ENCODE measurements at places on chromosomes 4 and X. TPM values are rescaled to one million over a fixed set of nuclear protein-coding genes. Genes with fewer than 3 reads are reported as not detected.

PRKG2 gene
- total RNA-seq, result 17.5 TPM

DNA sequence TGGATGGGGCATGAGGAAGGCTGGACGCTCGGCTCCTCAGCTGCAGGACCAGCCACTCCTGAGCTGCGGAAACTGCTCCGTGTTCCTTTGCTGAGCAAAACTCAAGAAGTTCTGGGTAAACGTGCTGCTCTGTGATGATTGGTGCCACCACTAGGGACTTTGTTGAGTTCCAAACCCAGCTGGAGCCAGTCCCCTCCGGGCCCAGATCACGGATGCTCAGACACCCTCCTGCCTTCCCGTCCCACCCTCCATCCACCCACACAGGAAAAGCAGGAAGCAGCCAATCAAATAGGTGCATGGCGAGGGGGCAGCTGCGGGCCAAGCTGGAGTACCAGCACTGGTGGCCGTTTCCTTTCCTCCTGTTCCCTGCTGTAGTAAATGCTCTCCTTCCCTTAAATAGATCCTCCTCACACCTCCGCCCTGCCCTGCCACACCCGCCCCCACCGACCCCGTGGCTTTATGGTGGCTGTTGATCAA is 68.0 kb downstream of the ADRA2C start:
- no peak for DNase-seq

- DNase-seq, result peak; percentile 24
Measured at GRCh38 chrX:67692246-67692645, 148.4 kb downstream of the AR start.

DNA sequence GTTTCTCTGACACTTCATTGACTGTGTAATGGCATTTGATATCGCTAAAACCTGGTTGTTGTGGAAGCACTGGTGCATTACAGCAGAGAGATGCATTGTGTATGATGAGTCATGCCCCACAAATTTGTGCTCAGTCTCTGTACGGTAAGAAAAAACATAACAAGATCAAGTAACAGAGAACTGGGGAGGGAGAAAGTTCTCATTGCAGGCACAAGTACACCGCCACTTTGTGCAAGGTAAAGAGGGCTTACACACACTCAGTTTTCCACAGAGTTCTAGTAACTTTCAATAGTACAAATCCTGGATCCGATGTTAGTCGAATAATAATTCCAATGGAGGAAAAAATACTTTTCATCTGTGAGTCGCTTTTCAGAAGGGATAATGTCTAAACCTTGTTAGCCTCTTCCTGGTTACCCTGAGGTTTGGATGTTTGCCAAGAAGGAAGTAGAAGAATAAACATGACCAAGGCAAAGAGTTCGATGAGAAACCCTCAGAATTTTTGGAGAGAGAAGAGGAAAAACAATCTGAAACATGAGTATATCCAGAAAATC is 512.5 kb upstream of the SLIT2 start:
- DNase-seq, result peak; percentile 92

DNA sequence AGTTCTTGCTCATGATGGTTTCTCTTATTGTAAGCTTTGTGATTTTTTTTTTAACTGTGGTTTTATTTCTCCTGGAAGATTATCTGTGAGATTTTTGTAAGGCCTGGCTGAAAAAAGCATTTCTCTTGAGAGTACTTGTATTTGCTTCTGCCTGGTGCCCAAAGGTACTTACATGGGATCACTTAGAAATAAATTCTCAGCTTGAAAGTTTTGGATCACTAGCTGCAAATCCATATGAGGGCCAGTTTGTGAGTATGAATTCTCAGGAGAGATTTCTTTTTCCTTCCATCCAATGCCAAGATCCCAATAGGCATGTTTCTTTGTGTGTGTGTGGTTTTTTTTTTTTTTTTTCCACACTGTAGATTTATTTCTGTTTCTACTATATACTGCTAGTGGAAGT is 1884.7 kb upstream of the PCDH7 start:
- no peak for DNase-seq

DNA sequence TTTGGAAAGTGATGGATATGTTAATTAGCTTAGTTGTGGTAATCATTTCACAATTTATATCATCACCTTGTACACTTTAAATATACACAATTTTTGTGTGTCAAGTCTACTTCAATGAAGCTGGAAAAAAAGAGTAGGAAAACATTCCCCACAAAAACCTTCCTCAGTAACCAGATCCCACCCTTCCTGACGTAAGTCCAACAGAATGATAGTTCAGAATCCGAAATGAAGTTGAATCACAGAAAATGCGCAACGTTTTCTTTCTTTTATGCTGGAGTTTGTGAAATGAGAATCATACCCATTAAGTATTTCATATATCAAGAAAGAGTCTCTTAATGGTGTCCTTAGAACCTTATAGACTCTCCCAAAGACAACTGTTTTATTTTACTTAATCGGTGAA is 292.9 kb downstream of the USP46 start:
- no peak for DNase-seq

MAGEA12 gene
- not detected for total RNA-seq

- DNase-seq, result no peak
Measured at GRCh38 chr4:168995537-168996295, 14.3 kb downstream of the CBR4 start.

DNA sequence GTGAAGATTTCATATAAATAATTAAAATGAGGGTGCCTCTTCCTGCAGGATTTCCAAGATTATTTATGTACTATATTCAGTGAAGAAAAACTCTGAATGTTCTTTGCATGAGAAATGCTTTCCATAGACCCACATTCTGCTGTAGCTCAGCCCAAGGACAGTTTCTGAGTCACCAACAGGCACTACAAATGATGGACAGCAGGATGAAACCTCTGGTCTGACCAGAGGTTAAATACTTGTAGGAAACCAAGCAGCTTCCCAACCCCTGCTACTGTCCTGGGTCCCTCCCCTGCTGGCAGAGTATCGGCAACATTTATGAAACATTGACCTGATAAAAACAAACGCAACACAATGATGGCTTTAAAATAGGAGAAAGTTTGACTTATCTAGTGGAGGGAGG is 73.1 kb downstream of the CXXC4 start:
- no peak for DNase-seq

XAGE1A gene
- not detected for total RNA-seq

USP9X gene
- total RNA-seq, result 98.4 TPM

UGT2B17 gene
- not detected for total RNA-seq

DNA sequence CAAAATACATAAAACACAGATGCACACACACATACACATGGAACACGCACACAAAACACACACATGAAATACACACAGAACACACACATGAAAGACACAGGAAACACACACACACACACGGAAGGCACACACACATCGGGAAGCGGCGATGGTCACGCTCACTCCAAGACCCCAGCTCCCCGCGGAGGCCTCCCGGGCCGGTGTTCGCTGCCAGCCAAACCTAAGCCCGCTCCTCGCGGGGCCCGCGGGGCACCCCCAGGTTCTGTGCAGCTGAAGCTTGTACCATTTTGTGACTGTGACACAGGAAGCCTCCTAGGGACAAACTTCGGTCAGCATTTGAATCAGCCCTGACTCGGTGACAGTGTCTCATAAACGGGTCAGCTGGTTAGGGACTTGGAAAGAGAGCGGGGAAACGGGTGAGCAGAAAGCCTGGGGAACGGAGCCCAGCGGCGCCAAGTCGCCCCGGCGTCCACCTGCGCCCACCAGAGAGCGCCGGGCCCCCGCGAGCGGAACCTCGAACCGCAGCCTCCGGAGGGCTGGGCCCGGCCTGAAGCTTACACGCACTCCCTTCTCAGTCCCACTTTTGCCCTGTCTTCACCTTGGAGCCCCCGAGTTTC is 32.1 kb downstream of the F11 start:
- no peak for DNase-seq

DNA sequence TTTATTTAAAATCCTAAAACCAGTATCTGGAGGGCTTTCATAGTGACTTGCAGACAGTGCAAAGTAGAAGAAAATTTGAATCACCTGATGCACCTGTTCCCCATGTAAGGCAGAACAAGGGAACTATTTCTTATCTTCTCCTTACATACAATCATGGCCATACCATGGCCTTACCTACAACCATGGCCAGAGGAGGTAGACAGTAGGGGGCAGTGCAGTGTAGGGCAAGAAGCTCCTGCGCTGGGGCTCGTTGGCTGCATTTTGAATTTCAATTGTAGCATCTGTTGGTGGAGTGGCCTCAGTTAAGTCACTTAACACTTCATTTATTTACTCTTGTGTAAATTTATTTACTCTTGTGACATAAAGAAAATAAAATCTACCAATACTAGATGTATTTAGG is 33.0 kb downstream of the GALNTL6 start:
- DNase-seq, result peak; percentile 32

- no peak for DNase-seq
Measured at GRCh38 chr4:147182041-147182440, 236.4 kb upstream of the TTC29 start.

- DNase-seq, result no peak
Measured at GRCh38 chr4:57109411-57109846, 756 bp downstream of the IGFBP7 start.

DNA sequence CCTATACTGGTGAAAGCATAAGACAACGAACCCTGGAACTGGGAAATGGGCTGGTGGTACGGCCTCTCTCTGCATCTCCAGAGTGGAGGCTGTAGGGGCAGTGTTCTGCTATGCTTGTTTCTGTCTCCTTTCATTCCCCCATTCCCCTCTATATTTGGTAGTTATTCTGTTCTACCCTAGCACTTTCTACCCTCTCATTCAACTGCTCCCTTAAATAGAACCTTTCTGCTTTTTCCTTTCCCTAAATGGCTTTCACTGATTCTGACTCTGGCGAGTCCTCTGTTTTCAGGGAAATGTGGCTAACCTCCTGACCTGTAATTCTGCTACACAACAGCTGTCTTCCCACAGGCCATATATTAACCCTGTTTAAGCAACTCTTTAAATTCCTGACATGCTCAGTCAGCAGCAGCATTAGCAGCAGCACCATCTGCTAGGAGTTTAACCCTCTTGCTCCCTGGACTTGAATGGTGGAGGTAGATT is 94.2 kb downstream of the CXCL13 start:
- DNase-seq, result peak; percentile 92

GRCh38 chr4:69910016-69910782 is 20.7 kb upstream of the CSN1S1 start:
- DNase-seq, result peak; percentile 89

GRCh38 chrX:40570346-40571093 is 10.2 kb upstream of the ATP6AP2 start:
- no peak for DNase-seq

DNA sequence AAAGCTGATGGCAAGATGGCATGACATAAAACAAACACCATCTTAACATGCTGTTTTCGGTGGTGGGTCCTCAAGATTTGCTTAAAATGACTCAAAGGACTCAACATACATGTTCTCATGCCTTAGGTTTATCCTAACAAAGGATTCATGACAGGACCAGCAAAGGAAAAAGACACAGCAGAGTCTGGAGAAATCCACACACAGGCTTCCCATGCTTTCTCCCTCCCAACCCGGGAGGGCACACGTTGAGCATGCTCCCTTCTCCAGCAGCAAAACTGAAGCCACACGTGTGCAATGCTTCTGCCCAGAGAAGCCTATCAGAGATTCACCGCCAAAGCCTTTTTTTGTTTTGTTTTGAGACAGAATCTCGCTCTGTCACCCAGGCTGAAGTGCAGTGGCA is 39.9 kb downstream of the SAT1 start:
- DNase-seq, result no peak

GRCh38 chrX:103635436-103635835 is 6.7 kb downstream of the TCEAL1 start:
- no peak for DNase-seq

DNA sequence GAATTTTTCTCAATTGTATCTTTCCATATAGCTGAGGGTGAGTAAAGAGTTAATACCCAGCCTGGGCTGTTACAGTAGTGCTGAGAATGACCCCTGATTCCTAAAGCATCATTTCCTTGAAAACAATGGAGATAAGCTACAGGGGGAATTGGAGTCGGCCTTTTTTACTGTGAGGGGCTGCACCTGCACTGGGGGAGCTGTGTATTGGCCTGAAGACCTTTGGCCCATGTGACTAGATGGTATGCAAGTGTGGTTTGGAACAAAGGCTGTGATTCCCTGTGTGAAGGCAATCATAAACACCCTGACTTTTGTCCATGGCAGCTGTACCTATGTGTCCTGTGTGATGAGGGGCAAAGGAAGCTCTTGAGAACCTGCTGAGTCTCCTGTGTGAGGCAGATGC is 124.0 kb upstream of the HPGD start:
- no peak for DNase-seq

- no peak for DNase-seq
Measured at GRCh38 chr4:92304606-92305005, 840 bp downstream of the GRID2 start.

DNA sequence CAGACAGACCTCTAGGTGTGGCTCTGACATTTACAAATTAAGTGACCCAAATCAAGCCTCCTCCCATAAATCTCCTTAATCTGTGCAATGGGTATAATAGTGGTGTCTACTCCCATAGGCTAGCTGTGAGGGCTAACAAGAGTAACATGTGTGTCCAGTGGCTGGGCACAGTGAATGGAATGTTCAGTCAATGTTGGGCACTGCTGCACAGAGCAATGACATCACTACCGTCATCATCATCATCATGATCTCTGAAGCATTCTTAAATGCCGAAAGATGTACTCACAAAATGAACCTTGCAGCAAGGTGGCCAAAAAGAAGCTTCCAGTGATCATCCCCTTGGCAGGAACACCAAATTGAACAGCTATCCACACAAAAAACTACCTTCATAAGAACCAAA is 43.5 kb downstream of the CHRNA9 start:
- DNase-seq, result no peak

FDCSP gene
- not detected for total RNA-seq

SEC24D gene
- total RNA-seq, result 64.6 TPM

DNA sequence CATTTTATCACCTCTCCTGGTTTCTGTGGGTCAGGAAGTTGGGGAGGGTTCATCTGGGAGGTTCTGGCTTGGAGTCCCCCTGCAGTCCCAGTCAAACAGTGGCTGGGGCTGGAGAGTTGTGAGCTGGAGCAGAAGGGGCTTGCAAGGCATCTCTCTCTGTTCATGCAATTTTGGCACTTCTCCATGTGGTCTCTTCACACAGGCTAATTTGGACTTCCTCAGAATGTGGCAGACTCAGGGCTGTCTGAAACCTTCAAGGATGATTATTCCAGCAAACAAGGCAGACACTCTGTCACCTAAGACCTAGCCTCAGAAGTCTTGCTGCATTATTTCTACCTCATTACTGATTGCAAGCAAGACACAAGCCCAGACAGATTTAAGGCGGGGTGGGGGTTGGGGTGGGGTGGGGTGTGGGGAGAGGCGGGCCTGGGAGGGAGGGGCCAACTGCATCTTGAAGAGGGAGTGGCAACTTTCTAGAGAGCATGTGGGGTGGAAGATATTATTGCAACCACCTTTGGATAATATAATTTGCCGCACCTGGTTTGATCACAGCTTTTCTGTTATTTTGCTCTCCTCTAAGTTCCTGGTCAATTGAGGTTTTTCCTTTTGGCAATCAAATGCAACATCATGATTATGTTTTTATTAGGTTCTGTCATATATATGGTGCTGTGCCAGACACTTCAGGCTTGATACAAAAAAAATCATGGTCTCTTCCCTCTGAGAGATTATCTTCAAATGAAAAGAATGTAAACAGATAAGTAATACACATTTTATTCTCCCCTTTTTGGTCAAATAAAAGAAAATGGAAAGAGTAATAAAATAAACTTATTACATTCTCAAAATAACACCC is 799.5 kb downstream of the RPA4 start:
- DNase-seq, result no peak
